ENCODE measurements at places on chromosomes 2 and 18.

DNA sequence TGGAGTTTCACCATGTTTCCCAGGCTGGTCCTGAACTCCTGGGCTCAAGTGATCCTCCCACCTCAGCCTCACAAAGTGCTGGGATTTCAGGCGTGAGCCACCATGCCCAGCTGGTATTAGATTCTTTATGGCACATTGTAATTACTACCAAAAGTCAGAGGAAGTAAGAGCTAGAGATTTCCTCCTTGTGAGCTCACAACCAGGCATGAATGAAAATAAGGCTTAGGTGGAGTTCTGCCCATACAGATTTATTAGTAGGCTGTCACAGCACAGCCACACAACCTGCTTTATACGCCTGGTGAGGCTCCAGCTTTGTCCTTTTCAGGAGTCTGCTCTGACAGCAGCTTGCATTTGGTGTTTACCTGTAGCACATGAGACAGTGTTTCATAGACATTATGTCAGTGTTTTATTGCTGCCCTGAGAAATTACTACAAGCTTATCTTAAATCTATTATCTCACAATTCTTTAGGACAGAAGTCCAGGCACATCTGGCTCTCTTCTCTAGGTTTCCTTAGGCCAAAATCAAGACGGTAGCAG, 156.6 kb downstream of the TANC1 start:
- no peaks in the 10 kb centered on the region for H3K36me3 ChIP-seq
- H3K27ac ChIP-seq, result peak overlapping the region; percentile 48
- H3K27me3 ChIP-seq, result no peaks in the 10 kb centered on the region
- peaks cover 20% of the 10 kb centered on the region for H3K4me1 ChIP-seq

- H3K4me3 ChIP-seq, result no peak overlapping the region
- H3K27me3 ChIP-seq, result no peaks in the 10 kb centered on the region
- no peak overlapping the region for H3K27ac ChIP-seq
- DNase-seq, result no peak
- H3K36me3 ChIP-seq, result no peaks in the 10 kb centered on the region
These were observed 669.1 kb downstream of the SATB2 start for GRCh38 chr2:198788676-198789075.

DNA sequence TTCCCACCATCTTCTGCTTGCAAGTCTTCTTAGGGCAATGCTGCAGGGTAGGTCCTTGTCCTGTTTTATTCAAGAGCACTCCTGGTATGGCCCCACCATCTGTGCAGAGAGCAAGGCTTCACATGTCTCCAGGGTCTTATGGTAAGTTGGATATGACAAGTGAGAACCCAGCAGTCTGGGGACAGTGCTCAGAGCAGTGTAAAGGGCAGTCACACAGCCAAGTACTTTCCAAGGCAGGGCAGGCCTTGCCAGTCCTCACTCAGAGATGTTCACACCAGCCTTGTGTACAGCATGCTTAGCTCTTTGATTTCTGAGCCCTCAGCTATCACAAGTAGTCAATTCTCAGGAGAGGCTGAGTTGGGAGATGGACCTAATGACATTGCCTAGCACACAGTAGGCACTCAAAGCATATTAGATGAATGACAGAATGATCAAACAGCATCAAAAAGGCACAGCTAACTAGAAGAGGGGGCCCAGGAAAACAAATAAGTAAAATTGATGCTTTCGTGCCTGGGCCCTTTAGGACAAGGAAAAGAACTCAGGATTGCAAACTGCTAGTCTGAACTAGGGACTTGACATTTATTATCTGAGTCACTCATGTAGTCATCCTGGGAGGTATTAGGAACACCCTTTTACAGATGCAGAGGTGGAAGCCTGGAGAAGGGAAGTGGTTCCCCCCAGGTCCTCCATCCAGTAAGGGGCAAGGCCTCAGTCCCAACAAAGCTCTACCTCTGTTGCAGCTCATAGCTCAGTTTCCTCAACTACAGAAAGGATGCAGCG, 86.7 kb upstream of the CTAGE1 start:
- H3K4me1 ChIP-seq, result no peaks in the 10 kb centered on the region
- DNase-seq, result no peak
- H3K36me3 ChIP-seq, result no peaks in the 10 kb centered on the region
- no peak overlapping the region for H3K4me3 ChIP-seq

DNA sequence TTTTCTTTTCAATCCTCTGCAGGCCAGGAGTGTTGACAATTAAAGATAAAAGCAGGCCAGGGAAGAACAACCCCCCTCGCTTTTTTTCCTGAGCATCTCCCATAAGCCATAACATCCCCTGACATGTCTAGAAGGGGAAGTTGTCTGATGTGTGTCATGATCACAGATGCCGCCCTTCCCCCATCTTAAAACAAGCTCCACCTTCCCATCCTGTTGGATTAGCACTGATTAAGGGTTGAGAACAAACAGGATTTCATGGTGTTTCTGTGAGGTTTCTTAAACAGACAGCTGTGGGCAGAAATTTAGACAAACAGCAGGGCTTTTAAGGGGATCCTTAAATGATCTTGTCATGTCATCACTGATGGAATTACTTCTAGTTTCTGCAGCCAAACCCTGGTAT, 59.4 kb upstream of the UPP2 start:
- no peak for DNase-seq
- H3K27me3 ChIP-seq, result no peaks in the 10 kb centered on the region
- H3K36me3 ChIP-seq, result no peaks in the 10 kb centered on the region
- H3K4me1 ChIP-seq, result no peaks in the 10 kb centered on the region

DNA sequence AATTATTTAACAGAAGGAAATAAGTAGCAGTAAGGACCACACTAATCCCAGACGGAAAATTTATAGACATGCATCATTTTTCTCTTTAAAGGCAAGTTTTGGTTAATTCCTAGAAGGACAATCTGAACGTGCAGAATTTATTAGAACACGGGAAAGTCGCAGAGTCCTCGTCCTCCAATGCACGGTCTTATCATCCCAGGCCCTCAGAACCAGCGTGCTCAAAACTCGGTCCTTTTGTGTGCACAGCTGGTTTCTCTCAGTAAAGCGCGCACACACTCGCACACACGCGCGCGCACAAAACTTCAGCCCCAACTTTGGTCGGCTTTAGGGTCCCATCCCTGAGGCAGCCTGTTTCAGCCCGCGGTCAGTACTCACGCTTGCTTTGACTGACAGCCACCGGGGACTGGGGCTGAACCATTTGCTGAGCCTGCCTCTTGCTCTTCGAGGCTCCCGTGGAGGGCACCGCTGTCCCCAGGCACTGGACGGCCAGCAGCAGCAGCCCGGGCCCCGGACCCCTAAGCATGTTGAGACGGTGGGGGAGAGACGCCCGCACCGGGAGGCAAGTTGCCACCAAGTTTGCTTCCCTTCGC, 493 bp downstream of the FN1 start:
- H3K27ac ChIP-seq, result peak overlapping the region; percentile 90
- DNase-seq, result no peak
- H3K4me3 ChIP-seq, result peak overlapping the region; percentile 79
- peaks cover 16% of the 10 kb centered on the region for H3K4me1 ChIP-seq
- peaks cover 18% of the 10 kb centered on the region for H3K36me3 ChIP-seq

GRCh38 chr2:126303113-126303512, 352.8 kb upstream of the GYPC start:
- no peaks in the 10 kb centered on the region for H3K27me3 ChIP-seq
- no peak for DNase-seq
- no peak overlapping the region for H3K27ac ChIP-seq
- H3K4me1 ChIP-seq, result no peaks in the 10 kb centered on the region

- H3K4me3 ChIP-seq, result peak overlapping the region; percentile 35
- peaks cover 3% of the 10 kb centered on the region for H3K36me3 ChIP-seq
- no peaks in the 10 kb centered on the region for H3K27me3 ChIP-seq
- peak overlapping the region; percentile 18 for H3K27ac ChIP-seq
These were observed 3.5 kb downstream of the ACTR2 start for GRCh38 chr2:65231121-65231520.

- no peaks in the 10 kb centered on the region for H3K36me3 ChIP-seq
- H3K4me1 ChIP-seq, result no peaks in the 10 kb centered on the region
- H3K4me3 ChIP-seq, result no peak overlapping the region
- no peaks in the 10 kb centered on the region for H3K27me3 ChIP-seq
These were observed 76.9 kb upstream of the GCFC2 start for GRCh38 chr2:75787532-75788132.

GRCh38 chr18:76486038-76486437, 9.0 kb downstream of the ZNF516 start:
- no peak overlapping the region for H3K27ac ChIP-seq
- DNase-seq, result no peak
- no peak overlapping the region for H3K4me3 ChIP-seq
- H3K36me3 ChIP-seq, result no peaks in the 10 kb centered on the region
- peaks cover 3% of the 10 kb centered on the region for H3K4me1 ChIP-seq
- H3K27me3 ChIP-seq, result no peaks in the 10 kb centered on the region

DNA sequence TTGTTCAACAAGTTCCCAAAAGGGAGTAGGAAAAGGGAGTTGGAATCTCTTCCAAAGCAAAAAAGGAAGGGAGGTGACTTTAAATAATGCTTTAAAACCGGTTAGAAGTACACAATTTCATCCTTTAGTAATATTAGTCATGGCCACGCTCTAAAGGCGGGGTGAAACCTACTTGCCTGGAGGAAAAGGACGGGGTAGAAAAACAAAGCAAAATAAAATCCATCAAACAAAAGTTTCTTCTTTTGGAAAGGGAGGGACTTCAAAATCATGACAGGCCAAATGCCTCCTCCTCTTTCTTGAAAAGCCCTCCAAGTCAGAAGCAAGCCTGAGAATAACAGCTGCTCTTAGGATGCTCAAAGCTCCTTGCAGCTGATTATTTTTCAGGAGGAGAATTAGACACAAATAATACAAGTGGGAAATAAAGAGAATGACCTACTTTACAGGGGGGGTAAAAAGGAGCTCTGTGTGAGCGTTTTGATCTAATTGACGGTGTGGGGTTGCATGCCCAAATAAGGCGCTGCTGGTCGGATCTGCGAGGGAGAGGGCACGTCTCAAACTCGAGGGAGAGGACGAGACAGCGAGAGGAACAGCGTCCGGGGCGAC, 1.8 kb upstream of the NPAS2 start:
- H3K4me3 ChIP-seq, result peak overlapping the region; percentile 89
- H3K27ac ChIP-seq, result peak overlapping the region; percentile 91
- H3K36me3 ChIP-seq, result no peaks in the 10 kb centered on the region

- no peak overlapping the region for H3K27ac ChIP-seq
- H3K36me3 ChIP-seq, result no peaks in the 10 kb centered on the region
- H3K27me3 ChIP-seq, result no peaks in the 10 kb centered on the region
- no peak overlapping the region for H3K4me3 ChIP-seq
- DNase-seq, result no peak
These were observed 415.7 kb upstream of the TCF4 start for GRCh38 chr18:56003720-56004088.

GRCh38 chr2:233075141-233075965, 15.2 kb downstream of the INPP5D start:
- no peaks in the 10 kb centered on the region for H3K4me1 ChIP-seq
- no peaks in the 10 kb centered on the region for H3K27me3 ChIP-seq
- no peaks in the 10 kb centered on the region for H3K36me3 ChIP-seq
- DNase-seq, result no peak
- no peak overlapping the region for H3K27ac ChIP-seq

- no peaks in the 10 kb centered on the region for H3K27me3 ChIP-seq
- H3K36me3 ChIP-seq, result no peaks in the 10 kb centered on the region
- H3K27ac ChIP-seq, result no peak overlapping the region
- peaks cover 9% of the 10 kb centered on the region for H3K4me1 ChIP-seq
- no peak overlapping the region for H3K4me3 ChIP-seq
- no peak for DNase-seq
These were observed 109.6 kb upstream of the CDC42EP3 start for GRCh38 chr2:37781028-37781427.

DNA sequence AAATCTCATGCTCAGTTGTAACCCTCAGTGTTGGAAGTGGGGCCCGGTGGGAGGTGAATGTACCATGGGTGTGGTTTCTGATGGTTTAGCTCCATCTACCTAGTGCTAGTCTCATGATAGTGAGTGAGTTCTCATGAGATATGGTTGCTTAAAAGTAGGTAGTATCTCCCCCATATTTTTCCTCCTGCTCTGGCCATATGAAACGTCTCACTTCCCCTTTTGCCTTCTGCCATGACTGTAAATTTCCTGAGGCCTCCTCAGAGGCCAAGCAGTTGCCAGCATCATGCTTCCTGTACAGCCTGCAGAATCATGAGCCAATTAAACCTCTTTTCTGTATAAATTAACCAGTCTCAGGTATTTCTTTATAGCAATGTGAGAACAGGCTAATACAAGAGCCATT, 62.8 kb upstream of the RNF152 start:
- no peak overlapping the region for H3K27ac ChIP-seq
- no peaks in the 10 kb centered on the region for H3K36me3 ChIP-seq
- H3K4me3 ChIP-seq, result no peak overlapping the region

DNA sequence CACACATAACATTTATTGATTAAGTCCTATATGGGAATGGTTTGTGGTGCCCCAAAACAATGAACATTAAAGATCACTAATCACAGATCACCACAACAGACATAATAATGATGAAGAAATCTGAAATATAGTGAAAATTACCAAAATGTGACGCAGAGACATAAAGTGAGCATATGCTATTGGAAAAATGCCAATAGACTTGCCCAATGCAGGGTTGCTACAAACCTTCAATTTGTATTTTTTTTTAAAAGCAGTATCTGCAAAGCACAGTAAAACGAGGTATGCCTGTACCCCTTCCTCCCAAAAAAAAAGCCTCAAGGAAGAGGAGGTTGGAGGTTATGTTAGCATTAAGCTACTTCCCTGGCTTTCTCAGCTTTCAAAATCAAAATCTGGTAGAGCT, 131.1 kb downstream of the RBMS1 start:
- no peak overlapping the region for H3K27ac ChIP-seq
- no peak for DNase-seq
- no peaks in the 10 kb centered on the region for H3K27me3 ChIP-seq
- H3K36me3 ChIP-seq, result no peaks in the 10 kb centered on the region
- H3K4me1 ChIP-seq, result peaks cover 58% of the 10 kb centered on the region

DNA sequence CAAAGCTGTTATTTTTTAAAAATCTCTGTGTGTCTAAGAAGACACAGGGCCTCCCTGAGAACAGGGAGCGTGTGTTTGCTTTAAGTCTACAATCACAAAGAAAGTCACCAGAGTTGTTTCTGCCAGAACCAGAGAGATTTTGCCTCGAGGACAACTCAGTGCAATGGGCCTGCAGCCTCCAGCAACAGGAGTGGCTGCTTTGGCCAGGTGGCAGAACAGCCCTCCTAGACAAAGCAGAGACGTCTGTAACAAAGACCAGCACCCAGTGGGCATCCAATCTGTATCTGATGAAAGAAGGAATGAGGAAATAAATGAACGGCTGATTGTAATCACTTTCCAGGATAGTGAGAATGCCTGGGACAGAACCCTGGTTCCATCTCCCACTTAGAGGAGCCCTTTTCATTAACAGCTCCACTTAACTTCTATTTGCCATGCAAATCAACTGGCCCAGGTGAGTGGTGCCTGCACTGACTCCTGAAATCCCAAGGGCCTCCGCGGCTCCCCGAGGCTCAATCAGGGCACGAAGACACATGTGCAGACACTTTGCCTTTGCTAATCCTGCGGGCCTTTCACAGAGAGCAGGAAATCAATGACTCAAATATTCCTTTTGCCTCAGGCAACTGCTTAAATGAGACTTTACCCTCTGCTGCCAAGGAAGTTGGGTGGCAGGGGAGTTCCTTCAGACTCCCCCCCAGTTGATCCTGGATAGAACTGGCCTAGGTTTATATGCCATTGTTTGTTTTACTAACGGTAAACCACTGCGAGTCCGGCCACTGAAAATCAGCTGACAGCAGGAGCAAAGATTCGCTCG, 146.5 kb downstream of the CABLES1 start:
- DNase-seq, result no peak
- H3K4me3 ChIP-seq, result no peak overlapping the region
- H3K4me1 ChIP-seq, result peaks cover 3% of the 10 kb centered on the region
- no peak overlapping the region for H3K27ac ChIP-seq

Data from thoracic aorta (tissue), 2 donors.